ENCODE measurements at places on chromosomes 6 and 20.

- DNase-seq = no peak
Observed at GRCh38 chr6:11683871-11684270, 94.7 kb downstream of the ADTRP start.

DNA sequence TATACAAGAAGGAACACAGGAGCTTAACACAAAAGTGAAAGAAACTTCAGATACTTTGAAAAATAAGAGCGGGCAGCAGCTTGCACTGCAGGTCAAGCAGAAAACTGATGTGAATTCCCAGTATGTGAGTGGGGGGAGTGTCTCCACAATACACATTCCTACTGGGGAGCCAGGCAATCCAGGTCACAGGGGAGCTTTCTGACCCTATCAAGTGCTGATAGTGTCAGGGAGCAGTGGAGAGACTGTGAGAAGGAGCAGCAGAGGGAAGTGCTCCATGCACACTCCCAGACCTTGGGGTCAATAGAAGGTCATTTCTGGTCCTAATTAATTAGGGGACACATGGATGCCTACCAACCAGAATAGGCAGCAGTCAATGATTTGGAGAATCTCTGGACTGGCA is 59.4 kb downstream of the PDSS2 start:
- DNase-seq = no peak

GRCh38 chr6:15615802-15616201 is 47.0 kb downstream of the DTNBP1 start:
- DNase-seq = no peak

GRCh38 chr6:32933661-32934085 is 7.2 kb downstream of the HLA-DMB start:
- DNase-seq = no peak

GRCh38 chr6:168699631-168700295 is 258.8 kb downstream of the SMOC2 start:
- DNase-seq = no peak

DNA sequence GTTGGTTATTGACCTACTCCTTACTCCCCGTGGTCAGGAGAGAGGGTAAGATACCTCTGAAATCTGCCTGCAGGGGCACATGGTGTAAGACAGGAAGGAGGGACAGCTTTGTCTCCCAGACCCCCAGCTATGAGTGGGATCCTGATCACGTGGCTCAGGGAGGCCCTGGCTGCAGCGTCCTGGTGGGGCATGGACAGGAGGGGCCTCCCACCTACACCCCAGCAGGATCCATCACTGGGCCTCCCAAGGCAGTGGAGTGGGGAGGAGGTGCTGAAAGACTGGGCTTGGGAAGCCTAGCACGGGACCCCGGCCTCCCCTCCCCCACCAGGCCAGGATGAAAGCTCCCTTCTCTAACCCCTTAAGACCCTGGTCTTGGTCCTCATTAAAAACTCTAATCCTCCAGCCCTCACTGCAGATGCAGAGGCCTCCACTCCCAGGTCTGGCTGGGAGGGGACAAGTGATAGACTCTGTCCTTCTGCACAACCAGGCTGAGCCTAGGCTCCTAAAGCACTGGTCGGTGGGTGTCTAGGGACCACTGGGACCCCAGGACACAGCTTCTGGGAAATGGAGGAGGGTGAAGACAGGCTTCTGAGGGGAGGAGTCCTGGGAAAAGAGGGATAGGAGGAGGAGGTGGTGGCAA is 29.6 kb upstream of the VEGFA start:
- DNase-seq = no peak

- no peak for DNase-seq
Observed at GRCh38 chr6:42533794-42534193, 30.0 kb upstream of the UBR2 start.

DNA sequence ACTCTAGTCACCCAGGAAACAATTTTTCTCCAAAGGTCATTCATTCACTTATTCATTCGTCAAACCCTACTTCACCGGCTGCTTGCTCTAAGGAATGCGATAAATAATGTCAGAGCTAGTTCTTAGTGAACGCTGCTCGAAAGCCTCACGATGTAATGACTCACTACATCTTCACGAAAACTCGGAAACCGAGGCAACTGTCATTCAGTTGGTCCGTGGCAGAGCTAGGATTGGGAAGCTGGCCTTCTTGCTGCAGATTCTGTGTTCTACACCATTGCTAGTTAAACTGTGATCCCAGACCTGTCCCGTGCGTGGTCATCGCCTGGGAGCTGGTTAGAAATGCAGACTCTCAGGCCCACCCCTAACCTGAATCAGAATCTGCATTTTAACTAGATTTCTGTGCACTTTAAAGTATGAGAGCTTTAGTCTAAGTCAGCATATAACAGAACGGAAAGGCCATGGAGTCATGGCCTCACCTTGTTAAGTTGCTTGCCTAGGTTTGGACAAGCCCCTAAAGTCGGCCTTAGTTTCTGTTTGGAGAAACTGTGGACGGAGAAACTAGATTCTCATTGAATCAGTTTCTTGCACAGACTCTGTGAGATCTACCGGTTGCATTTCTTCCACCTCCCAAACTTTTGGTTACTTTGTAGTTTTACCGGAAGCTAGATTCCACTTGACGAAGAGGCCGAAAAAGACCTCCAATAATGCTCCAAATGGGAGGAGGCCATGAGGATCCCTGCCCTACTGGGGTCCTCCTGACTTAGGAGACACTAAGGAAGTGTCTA is 651 bp upstream of the CCND3 start:
- no peak for DNase-seq

DNA sequence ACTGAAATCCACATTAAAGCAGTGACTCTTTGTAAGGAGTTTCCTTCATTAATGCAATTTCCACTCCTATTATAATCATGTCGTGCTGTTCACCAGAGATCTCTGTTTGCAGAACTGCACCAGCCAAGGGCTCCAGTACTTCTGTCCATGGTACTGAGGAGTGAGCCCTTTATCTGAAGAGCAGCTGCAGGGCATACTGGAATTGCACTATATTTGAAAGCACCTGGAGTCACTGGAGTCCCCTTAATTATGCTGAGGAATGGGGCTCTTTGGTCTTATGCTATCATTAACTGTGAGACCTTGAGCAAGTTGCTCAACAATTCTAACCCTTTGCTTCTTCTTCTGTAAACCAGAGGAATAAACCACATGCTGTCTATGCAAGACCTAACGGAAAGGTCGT is 61.7 kb upstream of the NUP153 start:
- no peak for DNase-seq

DNA sequence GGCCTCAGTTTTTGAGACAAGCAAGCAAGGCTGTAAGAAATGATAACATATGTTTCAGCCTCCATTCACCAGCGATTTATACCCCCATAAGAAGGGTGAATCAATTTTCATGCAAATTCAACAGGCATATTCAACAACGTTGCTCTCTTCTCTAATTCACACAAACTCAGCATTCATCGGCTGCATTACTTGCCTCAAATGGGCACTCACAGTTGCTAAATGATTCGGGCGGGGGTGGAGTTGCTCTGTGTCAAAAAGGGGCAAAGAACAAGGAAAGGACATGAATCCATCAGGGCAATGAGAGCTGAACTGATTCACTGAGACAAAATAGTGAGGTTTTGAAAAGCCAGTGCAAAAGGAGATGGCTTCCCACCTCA is 9.0 kb downstream of the MOXD1 start:
- no peak for DNase-seq

GRCh38 chr6:120590611-120591010 is 743.7 kb downstream of the TBC1D32 start:
- no peak for DNase-seq

DNA sequence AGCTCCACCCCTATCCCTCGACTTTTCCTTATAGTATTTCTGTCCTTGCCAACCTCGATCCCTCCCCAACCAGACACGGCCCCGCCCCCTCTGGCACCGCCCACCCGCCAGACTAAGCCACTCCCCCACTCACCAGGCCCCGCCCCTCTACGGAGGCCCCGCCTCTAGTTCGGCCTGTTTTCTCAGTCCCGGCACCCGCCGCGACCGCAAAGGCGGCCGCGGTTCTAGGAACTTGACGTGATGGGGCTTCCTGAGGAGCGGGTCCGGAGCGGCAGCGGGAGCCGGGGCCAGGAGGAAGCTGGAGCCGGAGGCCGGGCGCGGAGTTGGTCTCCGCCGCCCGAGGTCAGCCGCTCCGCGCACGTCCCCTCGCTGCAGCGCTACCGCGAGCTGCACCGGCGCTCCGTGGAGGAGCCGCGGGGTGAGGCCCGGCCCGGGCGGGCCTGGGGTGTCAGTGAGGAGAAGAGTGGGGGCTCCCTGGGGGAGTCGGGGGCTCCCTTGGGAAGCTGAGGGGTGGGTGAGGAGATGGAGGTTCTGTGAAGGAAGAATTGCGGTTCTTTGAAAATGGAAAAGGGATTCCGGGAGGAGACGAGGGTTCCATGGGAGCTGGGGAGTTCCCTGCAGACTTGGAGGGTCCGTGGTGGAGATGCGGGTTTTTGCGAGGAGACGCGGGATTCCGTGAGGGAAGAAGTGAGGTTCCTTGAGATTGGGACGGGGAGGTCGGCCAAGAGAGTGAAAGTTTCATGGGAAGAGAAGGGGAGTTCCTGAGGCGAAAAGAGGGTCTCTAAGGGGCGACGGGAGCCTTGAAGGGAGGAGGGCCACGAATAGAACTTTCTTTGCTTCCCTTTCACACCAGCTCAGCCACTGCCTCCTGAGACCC is at the start of gene ACSS2:
TSS of gene ACSS2 (plus strand) at position 207 of the 877 bp plus-strand sequence. CDS start at position 241, 34 bp downstream.
- no peak for DNase-seq

DNA sequence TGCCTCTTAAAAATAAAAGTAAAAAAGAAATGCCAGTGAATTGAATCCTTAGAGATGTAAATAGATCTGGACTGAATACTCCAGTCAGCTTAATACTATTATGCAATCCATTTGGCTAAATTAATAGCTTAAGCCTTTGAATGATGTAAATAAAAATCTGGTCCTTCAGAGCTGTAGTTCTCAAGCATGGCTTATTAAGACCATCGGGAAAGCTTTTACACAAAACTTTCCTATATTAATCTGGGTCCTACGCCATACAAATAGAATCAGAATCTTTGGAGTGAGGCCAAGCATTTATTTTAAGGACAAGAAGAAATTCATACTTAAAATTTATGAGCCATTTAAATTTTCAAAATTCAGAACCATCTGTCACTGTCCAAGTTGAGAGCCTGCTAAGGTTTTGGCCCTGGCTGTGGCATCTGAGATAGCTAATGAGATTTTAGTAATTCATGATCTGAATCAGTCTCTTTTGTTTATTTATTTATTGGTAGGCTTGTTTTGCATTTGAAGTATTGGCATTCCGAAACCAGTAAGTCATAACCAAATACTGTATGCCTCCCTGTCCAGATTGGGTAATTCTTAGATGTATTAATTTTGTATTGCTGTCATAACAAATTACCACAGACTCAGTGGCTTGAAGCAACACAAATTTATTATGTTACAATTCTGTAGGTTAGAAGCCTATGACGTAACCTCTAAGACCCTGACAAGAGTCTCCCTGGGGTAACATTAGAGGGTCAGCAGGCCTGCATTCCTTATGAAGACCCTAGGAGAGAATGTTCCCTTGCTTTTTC is 228.1 kb upstream of the RAB32 start:
- DNase-seq = no peak

DNA sequence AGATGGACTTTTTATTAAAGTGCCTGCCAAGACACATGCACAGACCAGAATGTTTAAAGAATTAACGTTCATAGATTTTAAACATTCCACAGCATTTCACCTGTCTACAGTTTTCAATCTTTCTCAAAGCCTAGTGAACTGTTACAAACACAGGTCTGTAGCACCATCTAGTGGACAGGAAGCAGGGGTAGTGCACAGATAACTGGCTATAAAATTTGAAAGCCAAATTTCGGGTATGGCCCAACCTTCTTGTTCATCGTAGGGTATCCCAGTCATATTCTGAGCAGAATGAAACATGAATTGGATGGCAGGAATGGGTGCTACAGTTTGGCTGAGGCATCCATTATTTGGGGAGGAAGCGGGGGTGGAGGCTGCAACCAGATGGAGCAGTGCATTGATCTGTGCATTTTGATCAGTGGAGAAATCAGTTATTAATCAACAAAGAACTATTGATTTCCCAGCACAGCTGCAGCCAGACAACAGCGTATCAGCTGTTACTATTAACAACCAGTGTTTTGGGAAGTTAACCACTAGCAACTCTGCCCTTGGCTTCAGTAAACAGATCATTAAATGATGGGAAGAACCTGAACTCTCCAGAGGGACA is 56.1 kb upstream of the B3GAT2 start:
- DNase-seq = no peak

GRCh38 chr6:111725446-111726112 is 119.9 kb upstream of the TRAF3IP2 start:
- no peak for DNase-seq

GRCh38 chr20:16709017-16709416 is 20.8 kb upstream of the SNRPB2 start:
- DNase-seq = no peak

DNA sequence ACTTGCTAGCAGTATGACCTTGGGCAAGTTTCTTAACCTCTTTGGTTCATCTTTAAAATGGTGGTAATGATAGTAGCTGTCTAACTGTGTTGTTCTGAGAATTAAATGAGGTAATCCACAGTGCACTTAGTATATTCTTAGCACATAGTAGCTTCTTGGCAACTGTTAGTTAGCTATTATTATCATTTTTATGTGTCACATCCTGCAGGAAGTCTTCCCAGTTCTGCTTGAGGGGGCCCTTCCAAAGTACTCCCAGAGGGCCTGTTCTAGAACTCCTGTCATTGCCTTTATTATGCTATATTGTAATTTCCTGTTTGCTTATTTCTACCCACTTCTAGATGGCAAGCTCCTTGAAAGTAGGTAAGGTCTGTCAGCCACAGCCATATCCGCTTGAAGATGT is 30.6 kb downstream of the ANKS1A start:
- no peak for DNase-seq

DNA sequence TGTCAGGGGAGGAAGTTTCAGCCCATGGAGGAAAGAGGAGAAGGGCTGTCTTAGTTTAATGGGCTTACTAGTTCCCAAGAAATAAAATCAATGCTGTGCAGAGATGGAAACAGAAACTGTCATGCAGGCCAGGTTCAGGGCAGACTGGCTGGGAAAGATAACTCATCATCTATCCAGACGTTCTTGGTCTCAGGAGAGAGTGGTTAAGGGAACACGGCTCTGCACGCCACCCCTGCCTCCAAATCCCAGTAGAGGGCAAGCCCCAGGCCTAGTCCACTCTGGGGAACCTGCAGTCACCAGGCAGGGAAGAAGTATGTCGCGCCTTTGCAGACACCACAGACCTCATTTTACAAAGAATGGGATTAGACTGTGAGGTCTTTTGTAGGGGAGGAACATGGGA is 12.5 kb downstream of the ALDH8A1 start:
- no peak for DNase-seq

GRCh38 chr6:53344969-53345368 is 3.8 kb downstream of the ELOVL5 start:
- no peak for DNase-seq

All from NCI-H1436 treated with DMSO at 0.1 percent for 48 hours (cell line).